ENCODE measurements at places on chromosomes 13 and 19.

- DNase-seq = no peak
Measured at GRCh38 chr19:16380314-16380695, 55.7 kb downstream of the KLF2 start.

DNA sequence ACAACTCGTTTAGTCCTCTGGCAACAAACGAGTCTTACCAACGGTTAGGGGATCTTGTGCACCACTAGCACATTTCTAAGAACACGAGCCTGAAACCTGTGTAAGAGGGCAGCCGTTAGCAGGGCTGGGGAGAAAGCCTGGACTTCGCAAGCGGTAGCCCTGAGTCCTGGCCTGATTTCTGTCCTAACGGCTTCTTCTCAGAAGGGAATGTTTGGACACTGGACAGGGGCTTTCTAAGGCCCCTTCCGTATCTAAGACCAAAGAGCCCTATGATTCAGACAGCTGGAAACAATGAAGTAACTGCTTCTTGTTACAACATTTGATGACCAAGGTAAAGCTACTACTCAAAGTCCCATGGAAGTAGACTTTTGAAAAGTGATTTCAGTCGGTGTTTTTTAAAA, 2.2 kb downstream of the ANKRD10 start:
- DNase-seq = no peak

GRCh38 chr19:50835785-50836542, 2.6 kb upstream of the KLK15 start:
- DNase-seq = peak; percentile 65

GRCh38 chr13:110265341-110265681, 41.6 kb downstream of the COL4A1 start:
- DNase-seq = no peak
